ENCODE measurements at places on chromosomes 3 and 15.
A peak's percentile ranks its signal among the peaks of the same experiment; 100 is the strongest.

DNA sequence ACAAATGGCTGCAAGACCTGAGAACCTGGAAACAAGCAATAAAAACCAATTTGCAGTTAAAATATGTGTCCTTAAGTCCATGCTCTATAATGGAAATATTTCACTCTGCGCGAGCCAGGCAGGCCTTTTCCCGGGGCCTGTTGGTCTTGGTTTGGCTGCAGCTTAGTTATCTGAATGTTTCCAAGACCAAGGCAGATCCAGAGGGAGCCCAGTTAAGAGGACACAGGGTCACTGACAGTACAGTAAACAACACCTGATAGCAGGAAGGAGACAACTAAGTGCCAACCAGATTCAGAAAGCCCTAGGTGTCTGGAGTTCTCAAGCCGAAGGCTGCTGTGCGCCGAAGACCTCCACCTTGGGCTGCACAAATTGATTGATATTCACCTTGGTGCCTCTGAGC is 32.8 kb downstream of the THSD4 start:
- DNase-seq: no peak

DNA sequence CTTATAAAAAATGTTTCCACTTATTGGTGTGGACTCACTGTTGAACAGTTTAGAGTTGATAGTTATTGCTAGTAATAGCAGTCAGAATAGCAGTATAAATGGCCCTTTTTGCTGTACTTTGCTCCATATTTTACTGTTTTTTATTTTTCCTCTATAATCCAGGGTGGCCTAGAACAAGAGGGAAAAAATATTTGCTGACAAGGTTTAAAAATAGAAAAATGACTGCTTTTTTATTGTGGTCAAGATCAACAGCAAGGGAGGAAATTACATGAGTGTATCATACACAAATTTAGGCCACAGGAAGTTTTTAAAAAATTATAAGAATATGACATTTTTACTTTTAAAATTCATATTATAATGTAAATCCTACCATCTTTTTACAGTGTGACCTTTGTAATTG is 269.1 kb downstream of the WDR72 start:
- DNase-seq: no peak

- DNase-seq: no peak
Measured at GRCh38 chr3:88112289-88112688, 37.5 kb upstream of the C3orf38 start.

DNA sequence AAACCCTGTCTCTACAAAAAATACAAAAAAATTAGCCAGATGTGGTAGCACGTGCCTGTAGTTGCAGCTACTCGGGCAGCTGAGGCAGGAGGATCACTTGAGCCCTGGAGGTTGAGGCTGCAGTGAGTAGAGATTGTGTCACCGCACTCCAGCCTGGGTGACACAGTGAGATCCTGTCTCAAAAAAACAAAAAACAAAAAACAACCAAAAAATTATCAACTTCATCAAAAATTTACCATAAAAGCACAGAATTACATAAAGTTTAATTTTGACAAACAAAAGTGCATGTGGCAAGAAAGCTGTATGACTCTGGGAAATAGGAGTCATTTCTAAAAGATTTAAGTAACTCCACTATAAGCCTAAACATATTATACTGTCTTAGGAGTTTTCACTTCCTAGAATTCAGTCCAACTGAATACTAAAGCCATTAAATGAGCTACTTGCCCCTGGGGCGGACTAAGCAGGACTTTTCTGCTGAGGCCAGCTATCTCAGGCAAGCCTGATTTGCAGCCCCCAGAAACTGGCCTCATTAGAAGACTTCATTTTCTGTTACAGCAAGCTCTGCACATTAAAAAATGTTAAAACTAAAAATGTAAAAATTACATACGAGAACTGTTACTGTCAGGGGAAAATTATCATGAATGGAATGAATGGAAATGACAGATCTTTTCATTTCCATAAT is 23.0 kb downstream of the HSPBAP1 start:
- no peak for DNase-seq

- DNase-seq: no peak
Measured at GRCh38 chr3:31543375-31543774, 10.7 kb downstream of the STT3B start.

- DNase-seq: no peak
Measured at GRCh38 chr3:4493941-4494894, 1.1 kb downstream of the ITPR1 start.

GRCh38 chr3:156036258-156037053 is 83.9 kb upstream of the KCNAB1 start:
- no peak for DNase-seq

- no peak for DNase-seq
Measured at GRCh38 chr15:96582473-96582872, 252.0 kb downstream of the NR2F2 start.

DNA sequence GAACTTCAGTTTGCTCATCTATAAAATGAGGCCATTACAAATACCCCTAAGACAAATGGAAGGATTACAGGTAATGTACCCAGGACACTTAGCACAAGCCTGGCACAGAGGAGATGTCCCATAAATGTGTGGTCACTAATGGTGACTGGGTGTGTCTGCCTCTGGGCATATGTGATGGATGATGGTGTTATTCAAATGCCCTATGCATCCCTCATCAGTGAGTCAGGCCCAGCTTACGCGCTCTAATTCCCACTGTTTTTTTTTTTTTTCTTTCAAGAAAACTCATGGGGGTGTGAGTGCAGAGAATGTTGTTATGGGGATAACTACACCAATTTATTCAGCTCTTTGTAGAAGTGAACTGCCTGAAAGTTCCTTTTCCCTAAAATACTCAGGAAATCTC is 23.6 kb upstream of the KIF23 start:
- no peak for DNase-seq

GRCh38 chr3:195208631-195209030 is 62.3 kb downstream of the XXYLT1 start:
- DNase-seq: no peak

GRCh38 chr3:164940745-164941144 is 137.6 kb downstream of the SI start:
- no peak for DNase-seq

- DNase-seq: no peak
Measured at GRCh38 chr3:52843108-52843865, 8.5 kb upstream of the MUSTN1 start.

GRCh38 chr15:58212909-58213526 is 74.8 kb downstream of the AQP9 start:
- DNase-seq: peak; percentile 2

GRCh38 chr15:37572401-37572800 is 362.0 kb upstream of the TMCO5A start:
- DNase-seq: no peak

DNA sequence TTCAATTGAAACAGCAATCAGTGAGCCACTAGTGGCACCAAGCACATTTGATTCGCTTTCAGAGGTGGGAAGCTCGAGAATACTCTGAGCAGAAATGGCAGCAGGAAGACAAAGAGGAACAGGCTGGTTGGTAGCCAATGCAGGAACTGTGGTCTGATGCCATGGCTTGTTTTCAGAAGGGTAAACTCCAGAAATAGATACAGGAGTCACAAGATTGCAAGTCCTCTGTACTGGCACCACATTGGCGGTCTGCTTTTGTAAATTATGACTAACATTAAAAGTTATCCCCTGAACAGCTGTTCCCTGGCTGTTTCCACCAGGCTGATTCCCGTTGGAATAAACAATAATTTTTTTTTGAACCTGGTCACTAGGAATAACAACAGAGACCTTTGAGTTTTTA is 35.5 kb downstream of the USF3 start:
- no peak for DNase-seq

- DNase-seq: no peak
Measured at GRCh38 chr3:43526956-43527355, 94.9 kb downstream of the ANO10 start.

- no peak for DNase-seq
Measured at GRCh38 chr3:125098611-125099291, 43.0 kb upstream of the HEG1 start.

DNA sequence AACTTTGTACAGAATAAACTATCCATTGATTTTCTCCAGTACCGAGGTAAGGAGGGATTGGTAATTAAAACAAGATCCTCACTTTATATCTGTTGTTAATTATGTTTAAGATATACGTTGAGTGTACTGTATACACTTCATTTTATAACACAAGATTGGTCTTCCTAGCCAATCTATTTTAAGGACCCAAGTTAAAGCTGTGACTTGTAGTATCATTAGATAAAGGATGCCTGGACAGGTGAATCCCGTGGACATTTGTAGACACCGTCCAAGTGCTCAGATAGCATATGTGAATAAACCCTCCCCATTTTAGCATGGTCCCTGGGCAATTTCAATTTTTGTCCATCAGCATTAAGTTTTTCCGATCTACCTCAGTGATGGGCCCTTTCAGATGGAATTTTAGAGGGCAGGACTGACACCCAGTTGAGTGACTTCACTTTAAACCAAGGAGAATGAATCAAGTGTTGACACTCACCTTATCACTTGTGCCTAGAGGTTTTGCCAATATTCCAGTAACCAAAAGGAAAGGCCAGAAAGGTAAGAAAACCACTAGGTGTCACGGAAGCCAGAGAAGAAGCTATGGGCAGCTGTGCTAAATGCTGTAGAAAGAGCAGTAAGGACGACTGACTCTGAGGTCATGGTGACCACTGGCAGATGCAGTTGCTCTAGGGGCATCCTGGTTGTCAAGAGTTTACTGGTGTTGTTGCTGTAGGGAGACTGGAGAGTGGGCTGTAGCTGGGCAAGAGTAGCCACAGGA is 9.2 kb downstream of the AHSG start:
- DNase-seq: no peak

- no peak for DNase-seq
Measured at GRCh38 chr3:12027184-12027846, 23.1 kb downstream of the SYN2 start.

Measured in NCI-H1092 treated with DMSO at 0.1 percent for 48 hours (cell line).